ENCODE measurements at places on chromosomes 12 and 14.

- no peaks in the 10 kb centered on the region for H3K27me3 ChIP-seq
- no peak for DNase-seq
- H3K4me1 ChIP-seq = peaks cover 17% of the 10 kb centered on the region
- no peak overlapping the region for H3K27ac ChIP-seq
- H3K36me3 ChIP-seq = peaks cover 11% of the 10 kb centered on the region
- no peak overlapping the region for H3K4me3 ChIP-seq
These were observed 16.9 kb downstream of the BRF1 start for GRCh38 chr14:105283899-105284298.

GRCh38 chr12:39872425-39872824, 233.5 kb downstream of the SLC2A13 start:
- no peaks in the 10 kb centered on the region for H3K4me1 ChIP-seq
- H3K27ac ChIP-seq = no peak overlapping the region
- no peak for DNase-seq
- H3K4me3 ChIP-seq = no peak overlapping the region
- no peaks in the 10 kb centered on the region for H3K36me3 ChIP-seq

DNA sequence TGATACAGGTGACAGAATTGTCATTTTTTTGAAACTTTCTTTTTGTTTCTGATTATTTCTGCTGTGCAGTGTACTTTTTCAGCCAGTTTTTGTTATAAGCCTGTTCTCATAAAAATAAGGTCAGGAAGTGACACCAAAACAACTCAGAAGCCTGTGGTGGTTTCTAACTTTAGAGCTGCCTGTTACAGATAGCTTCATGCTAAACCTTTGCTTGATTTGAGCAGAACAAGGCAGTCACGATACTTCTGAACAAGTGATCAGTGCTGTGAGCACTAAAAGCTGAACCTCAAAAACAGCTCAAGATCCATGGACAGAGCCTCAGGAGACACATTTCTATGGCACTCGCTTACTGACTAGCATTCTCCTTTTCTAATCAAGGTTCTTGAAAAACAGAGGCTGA, 82.0 kb downstream of the PRKCH start:
- DNase-seq = no peak
- no peak overlapping the region for H3K27ac ChIP-seq
- peaks cover 3% of the 10 kb centered on the region for H3K4me1 ChIP-seq
- H3K4me3 ChIP-seq = no peak overlapping the region
- peaks cover 2% of the 10 kb centered on the region for H3K27me3 ChIP-seq

- no peaks in the 10 kb centered on the region for H3K27me3 ChIP-seq
- DNase-seq = no peak
- no peak overlapping the region for H3K4me3 ChIP-seq
- no peak overlapping the region for H3K27ac ChIP-seq
- H3K4me1 ChIP-seq = no peaks in the 10 kb centered on the region
These were observed 77.9 kb downstream of the SPATA7 start for GRCh38 chr14:88463318-88463717.

- no peak overlapping the region for H3K27ac ChIP-seq
- H3K4me3 ChIP-seq = no peak overlapping the region
- peaks cover 12% of the 10 kb centered on the region for H3K27me3 ChIP-seq
- DNase-seq = no peak
- no peaks in the 10 kb centered on the region for H3K36me3 ChIP-seq
- H3K4me1 ChIP-seq = no peaks in the 10 kb centered on the region
These were observed 88.5 kb upstream of the ANO2 start for GRCh38 chr12:6033546-6033945.

GRCh38 chr14:50932592-50933495, 11.4 kb downstream of the PYGL start:
- no peak for DNase-seq
- peaks cover 2% of the 10 kb centered on the region for H3K4me1 ChIP-seq
- peaks cover 9% of the 10 kb centered on the region for H3K27me3 ChIP-seq
- no peaks in the 10 kb centered on the region for H3K36me3 ChIP-seq

All from memory B cell (primary cell).